ENCODE measurements at places on chromosomes 6 and 20.

- no peak overlapping the region for H3K4me3 ChIP-seq
- no peak overlapping the region for H3K27ac ChIP-seq
- peaks cover 59% of the 10 kb centered on the region for H3K4me1 ChIP-seq
- no peaks in the 10 kb centered on the region for H3K36me3 ChIP-seq
Measured at GRCh38 chr20:48574383-48574782, 253.4 kb downstream of the PREX1 start.

- H3K27ac ChIP-seq: peak overlapping the region; percentile 53
- no peaks in the 10 kb centered on the region for H3K36me3 ChIP-seq
- H3K4me1 ChIP-seq: peaks cover 39% of the 10 kb centered on the region
- H3K4me3 ChIP-seq: no peak overlapping the region
- no peak for DNase-seq
Measured at GRCh38 chr6:107156617-107157016, 41.3 kb upstream of the BEND3 start.

DNA sequence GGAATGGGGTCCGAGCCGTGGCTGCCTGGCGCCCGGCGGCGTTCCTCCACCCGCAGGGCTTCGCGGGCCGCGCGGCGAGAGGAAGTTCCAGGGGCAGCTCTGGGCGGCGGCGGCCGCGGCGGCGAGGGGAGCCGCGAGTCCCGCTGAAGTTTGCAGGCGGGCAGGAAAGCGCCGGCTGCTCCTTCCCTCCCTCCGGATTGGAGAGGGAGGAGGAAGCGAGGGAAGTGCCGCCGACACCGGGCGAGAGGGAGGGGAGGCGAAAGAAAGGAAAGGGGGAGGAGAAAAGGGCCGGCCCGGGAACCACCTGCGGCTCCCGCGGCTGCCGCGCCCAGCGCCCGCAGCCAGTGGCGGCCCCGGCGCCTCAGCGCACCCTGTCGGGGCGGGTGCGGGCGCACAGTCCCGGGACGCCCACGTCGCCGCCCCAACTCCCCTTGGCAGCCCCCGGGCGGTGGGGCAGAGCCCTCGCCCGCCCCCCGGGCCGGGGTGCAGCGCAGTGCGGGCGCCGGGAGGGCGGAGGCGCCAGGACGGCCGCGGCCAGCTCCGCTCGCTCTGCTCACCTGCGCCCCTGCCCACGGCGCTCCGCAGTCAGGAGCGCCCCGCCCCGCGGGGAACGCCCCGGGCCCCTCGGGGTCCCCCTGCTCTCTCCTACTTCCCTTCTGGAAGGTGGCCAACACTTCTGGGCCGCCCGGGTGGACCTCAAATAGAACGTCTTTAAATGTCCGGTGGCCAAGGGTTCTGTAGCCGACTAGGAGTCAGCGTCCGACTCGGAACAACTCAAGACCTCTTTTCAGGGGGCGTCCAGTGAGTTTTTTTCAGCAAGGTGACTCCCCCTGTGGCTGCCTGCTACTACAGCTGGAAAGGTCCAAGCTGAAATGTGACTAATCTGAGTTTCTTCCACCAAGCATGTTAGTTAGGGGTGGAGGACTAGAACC, 80.3 kb upstream of the CCDC28A start:
- peaks cover 17% of the 10 kb centered on the region for H3K4me1 ChIP-seq
- DNase-seq: peak; percentile 67
- H3K27me3 ChIP-seq: peaks cover 19% of the 10 kb centered on the region

DNA sequence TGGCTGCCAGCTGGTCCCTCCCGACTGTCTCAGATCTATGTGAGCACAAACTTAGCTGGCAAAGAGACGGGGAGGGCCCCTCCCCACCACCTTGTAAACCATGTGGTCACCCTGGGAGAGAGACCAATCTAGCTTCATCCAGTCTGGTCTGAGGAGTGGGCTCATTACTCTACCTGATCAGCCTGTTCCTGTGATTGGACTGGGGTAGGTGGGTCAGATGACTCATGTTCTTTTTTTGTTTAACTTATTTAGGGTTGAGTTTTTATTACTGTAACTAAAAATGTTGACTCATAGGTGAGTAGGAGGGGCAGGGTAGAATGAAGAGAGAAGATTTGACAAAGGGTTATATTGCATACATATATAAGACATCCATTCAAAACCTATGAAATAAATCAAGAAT, 4.7 kb downstream of the GSTA4 start:
- H3K27me3 ChIP-seq: peaks cover 2% of the 10 kb centered on the region
- no peak for DNase-seq
- peaks cover 66% of the 10 kb centered on the region for H3K36me3 ChIP-seq
- H3K4me3 ChIP-seq: no peak overlapping the region

DNA sequence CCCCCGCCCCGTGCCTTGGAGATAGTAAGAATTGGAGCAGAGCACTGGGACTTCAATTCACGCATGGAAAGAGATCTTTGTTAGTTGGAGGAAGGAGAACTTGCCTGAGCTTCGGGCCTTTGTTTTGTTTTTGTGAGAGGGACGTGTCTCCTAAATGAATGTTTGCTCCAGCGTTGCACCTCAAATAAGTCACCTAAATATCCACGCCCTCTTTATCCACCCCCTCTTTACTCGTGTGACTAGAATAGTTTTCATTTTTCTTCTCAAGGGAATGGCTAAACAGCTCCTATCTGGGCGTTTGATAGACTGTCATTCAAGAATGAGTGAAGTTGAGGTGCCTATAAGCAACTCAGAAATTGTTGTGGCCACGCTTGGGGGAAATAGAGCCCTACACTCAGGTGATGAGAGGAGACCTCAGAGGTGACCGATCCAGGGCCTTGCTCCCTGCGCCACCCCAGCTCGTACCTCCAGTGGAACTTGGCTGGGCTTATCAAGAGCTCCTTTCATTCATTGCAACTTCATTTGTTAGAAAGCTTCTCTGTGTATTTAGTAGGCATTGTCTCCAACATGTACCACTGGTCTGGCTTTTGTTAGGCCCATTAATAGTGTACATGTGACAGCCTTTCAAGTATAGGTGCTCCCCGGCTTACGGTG, 861 bp downstream of the PCMTD2 start:
- H3K27me3 ChIP-seq: peaks cover 23% of the 10 kb centered on the region
- H3K27ac ChIP-seq: peak overlapping the region; percentile 78

DNA sequence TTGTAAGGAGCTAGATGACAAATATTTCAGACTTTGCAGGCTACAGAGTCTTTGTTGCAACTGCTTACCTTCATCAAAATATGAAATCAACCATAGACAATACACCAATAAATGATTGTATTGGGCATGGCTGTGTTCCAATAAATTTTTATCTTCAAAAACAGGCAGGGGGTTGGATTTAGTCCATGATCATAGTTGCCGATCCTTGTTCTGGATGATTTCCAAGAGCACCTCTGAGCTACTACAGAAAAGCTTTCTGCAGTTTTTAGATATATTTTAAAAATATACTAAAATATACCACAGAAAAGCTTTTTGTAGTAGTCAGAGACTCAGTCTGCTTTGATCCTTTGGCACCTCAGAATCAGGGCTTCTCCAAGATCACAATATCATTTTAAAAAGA, 145.0 kb downstream of the HTR1B start:
- DNase-seq: no peak
- H3K27ac ChIP-seq: no peak overlapping the region
- H3K36me3 ChIP-seq: no peaks in the 10 kb centered on the region
- H3K27me3 ChIP-seq: no peaks in the 10 kb centered on the region
- H3K4me1 ChIP-seq: no peaks in the 10 kb centered on the region

DNA sequence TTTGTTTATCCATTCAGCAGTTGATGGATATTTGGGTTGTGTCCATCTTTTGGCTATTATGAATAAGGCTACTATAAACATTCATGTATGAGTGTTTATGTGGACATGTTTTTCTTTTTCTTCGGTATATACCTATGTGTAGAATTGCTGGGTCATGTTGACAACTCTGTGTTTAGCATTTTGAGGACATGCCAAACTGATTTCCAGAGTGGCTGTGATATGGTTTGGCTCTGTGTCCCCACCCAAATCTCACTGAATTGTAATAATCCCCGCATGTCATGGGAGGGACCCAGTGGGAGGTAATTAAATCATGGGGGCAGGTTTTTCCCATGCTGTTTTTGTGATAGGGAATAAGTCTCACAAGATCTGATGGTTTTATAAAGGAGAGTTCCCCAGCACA, 439.7 kb downstream of the UTRN start:
- H3K4me3 ChIP-seq: no peak overlapping the region
- DNase-seq: no peak
- peaks cover 3% of the 10 kb centered on the region for H3K27me3 ChIP-seq
- peaks cover 12% of the 10 kb centered on the region for H3K36me3 ChIP-seq
- H3K27ac ChIP-seq: no peak overlapping the region

DNA sequence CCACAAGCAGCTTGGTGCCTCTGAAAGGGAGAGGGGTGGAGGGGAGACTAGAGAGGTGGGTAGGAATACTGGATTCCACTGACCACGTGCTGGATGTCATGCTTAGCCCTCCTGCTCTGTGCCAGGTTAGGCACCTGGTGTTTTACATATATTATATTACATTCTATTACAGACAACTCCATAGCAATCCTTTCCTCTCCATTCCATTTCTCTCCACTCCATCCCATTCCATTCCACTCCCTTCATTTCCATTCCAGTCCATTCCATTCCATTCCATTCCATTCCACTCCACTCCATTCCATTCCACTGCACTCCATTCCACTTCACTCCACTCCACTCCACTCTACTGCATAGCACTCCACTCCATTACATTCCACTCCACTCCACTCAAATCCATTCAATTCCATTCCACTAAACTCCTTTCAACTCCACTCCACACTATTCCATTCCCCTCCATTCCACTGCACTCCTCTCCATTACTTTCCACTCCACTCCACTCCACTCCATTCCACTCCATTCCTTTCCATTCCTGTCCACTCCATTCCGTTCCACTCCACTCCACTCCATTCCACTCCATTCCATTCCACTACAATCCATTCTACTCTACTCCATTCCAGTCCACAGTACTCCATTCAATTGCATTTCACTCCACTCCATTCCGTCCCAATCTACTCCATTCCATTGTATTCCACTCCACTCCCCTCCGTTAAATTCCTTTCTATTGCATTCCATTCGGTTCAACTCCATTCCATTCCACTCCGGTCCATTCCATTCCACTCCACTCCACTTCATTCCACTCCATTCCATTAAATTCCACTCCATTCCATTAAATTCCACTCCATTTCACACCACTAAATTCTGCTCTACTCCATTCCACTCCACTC, 27.2 kb upstream of the DEFB125 start:
- DNase-seq: no peak
- H3K27me3 ChIP-seq: no peaks in the 10 kb centered on the region
- H3K4me3 ChIP-seq: no peak overlapping the region
- no peaks in the 10 kb centered on the region for H3K4me1 ChIP-seq
- no peaks in the 10 kb centered on the region for H3K36me3 ChIP-seq
- no peak overlapping the region for H3K27ac ChIP-seq

GRCh38 chr6:74597840-74598239, 608.0 kb downstream of the COL12A1 start:
- no peaks in the 10 kb centered on the region for H3K27me3 ChIP-seq
- H3K4me1 ChIP-seq: no peaks in the 10 kb centered on the region
- no peak for DNase-seq
- no peak overlapping the region for H3K27ac ChIP-seq

- no peaks in the 10 kb centered on the region for H3K4me1 ChIP-seq
- H3K27me3 ChIP-seq: no peaks in the 10 kb centered on the region
- H3K4me3 ChIP-seq: no peak overlapping the region
- peaks cover 67% of the 10 kb centered on the region for H3K36me3 ChIP-seq
Measured at GRCh38 chr6:80133020-80133419, 26.5 kb downstream of the BCKDHB start.

- H3K4me1 ChIP-seq: peaks cover 6% of the 10 kb centered on the region
- no peak overlapping the region for H3K27ac ChIP-seq
Measured at GRCh38 chr6:150857945-150858308, 7.6 kb upstream of the MTHFD1L start.

DNA sequence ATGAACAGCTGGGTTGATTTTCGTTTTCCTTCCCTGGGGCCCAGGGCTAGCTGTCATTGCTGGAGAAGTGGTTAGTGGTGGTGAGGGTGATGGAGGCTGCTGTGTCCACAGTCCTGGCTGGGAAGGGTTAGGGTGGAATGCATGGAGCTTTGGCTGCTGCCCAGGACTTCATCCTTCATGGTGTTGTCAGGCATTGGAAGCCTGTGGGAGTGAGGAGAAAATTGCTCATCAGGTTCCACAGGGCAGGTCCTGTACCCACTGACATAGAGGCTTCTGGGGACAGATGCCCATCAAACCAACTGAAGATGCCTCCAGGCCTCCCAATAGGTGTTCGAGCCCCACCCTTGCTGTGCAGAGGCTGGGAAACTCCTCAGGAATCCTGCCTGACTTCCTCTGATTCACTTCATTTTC, 262.4 kb upstream of the SUPT3H start:
- no peak overlapping the region for H3K4me3 ChIP-seq
- DNase-seq: no peak
- H3K36me3 ChIP-seq: no peaks in the 10 kb centered on the region
- peaks cover 5% of the 10 kb centered on the region for H3K27me3 ChIP-seq
- no peak overlapping the region for H3K27ac ChIP-seq
- H3K4me1 ChIP-seq: peaks cover 55% of the 10 kb centered on the region

- no peak for DNase-seq
- peaks cover 12% of the 10 kb centered on the region for H3K36me3 ChIP-seq
- peaks cover 15% of the 10 kb centered on the region for H3K4me1 ChIP-seq
- no peak overlapping the region for H3K4me3 ChIP-seq
- no peaks in the 10 kb centered on the region for H3K27me3 ChIP-seq
Measured at GRCh38 chr20:63747622-63748069, 8.1 kb downstream of the SLC2A4RG start.

GRCh38 chr6:141488488-141488887, 644.2 kb upstream of the GJE1 start:
- H3K27ac ChIP-seq: no peak overlapping the region
- H3K4me1 ChIP-seq: no peaks in the 10 kb centered on the region
- H3K36me3 ChIP-seq: no peaks in the 10 kb centered on the region
- no peak overlapping the region for H3K4me3 ChIP-seq
- no peak for DNase-seq

DNA sequence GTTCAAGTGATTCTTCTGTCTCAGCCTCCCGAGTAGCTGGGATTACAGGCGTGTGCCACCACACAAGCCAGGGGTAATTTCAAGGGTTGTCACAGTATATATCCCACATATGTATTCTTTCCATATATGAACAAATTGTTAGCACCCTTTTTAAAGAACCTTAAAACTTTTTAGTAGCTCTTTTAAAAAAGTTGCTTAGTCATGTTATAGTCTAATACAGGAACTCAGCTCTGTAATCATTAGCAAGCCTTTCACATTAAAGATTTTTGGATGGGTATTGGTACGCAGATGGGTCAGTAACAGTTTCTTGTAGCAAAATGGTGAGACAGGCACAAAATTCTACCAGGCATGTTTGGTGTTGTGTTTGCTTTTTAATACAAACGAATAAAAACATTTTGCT, 10.9 kb downstream of the AMD1 start:
- DNase-seq: no peak
- H3K4me3 ChIP-seq: no peak overlapping the region
- H3K4me1 ChIP-seq: peaks cover 7% of the 10 kb centered on the region
- H3K27me3 ChIP-seq: no peaks in the 10 kb centered on the region
- peaks cover 71% of the 10 kb centered on the region for H3K36me3 ChIP-seq
- no peak overlapping the region for H3K27ac ChIP-seq

DNA sequence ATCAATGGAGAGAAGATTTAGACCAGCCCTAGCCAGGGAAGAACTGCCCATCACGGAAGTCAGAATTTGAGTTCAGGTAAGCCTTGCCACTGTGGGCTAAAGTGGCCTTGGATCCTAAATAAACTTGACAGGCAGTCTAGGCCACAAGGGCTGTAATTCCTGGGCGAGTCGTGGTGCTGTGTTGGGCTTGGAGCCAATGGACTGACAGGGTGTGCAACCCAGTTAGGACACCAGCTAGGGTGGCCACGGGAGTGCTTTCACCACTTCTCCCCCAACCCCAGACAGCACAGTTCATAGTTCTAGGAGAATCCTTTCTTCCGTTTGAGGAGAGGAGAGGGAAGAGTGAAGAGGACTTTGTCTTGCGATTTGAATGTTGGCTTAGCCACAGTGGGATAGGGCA, 422.4 kb downstream of the DOK5 start:
- H3K4me1 ChIP-seq: no peaks in the 10 kb centered on the region
- H3K27ac ChIP-seq: no peak overlapping the region
- DNase-seq: no peak
- H3K27me3 ChIP-seq: no peaks in the 10 kb centered on the region
